ENCODE measurements at places on chromosomes 6 and 20.

GRCh38 chr6:155510879-155511278, 55.2 kb upstream of the NOX3 start:
- DNase-seq: no peak

DNA sequence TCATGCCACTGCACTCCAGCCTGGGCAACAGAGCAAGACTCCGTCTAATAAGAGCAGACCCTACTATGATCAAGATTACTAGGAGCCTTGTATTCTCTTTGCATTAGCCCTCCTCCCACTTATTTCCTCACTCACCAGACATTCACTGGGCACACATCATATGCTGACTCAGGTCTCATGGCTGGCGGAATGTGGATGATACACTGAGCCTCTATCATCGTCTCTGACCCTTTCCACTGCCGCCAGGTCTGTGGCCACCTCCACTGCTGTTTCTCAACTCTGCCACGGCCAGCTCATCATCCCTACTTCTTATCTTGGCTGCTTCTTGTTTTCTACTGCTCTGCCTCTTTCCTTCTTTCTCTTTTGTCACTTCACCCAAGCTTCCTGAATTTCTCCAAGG, 161.0 kb downstream of the BACH2 start:
- peak; percentile 33 for DNase-seq

GRCh38 chr6:87200469-87201175, 45.3 kb downstream of the ZNF292 start:
- DNase-seq: peak; percentile 22

- no peak for DNase-seq
Measured at GRCh38 chr20:52340036-52340634, 148.6 kb upstream of the ZFP64 start.

DNA sequence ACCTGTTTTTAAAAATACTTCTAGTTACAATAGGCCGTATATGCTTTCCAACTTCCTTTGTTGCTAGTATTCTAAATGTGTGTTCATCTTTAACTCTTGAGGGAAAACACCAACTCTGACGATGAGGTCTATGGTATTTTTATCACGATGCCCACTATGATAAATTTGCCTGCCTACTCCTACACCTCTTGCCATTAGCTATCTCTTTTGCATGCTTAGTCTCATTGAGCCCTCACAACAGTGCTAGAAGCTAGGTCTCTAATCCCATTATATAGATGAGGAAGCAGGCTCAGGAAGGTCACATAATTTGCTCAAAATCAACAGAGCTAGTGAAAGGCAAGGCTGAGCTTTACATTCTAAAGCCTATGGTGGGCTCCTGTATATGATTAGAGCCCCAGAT, 13.2 kb downstream of the AAR2 start:
- no peak for DNase-seq

DNA sequence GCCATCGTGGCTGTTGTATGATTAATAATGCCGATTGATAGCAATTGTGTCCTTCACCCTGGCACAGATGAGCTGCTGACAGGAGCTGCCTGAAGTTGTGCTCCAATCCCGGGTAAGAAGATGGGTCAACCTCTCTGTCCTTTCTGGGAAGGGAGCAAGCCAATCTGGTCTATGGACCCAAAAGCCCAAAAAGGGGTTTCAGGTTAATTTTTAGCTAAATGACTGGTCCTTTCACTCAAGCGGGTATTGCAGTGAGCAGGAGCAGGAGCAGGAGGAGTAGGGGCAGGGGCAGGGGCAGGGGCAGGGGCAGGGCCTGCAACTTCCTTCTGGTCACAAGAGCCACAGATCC, 164.8 kb downstream of the TAF4 start:
- no peak for DNase-seq

GRCh38 chr6:33822575-33823395, 19.0 kb upstream of the MLN start:
- peak; percentile 15 for DNase-seq

DNA sequence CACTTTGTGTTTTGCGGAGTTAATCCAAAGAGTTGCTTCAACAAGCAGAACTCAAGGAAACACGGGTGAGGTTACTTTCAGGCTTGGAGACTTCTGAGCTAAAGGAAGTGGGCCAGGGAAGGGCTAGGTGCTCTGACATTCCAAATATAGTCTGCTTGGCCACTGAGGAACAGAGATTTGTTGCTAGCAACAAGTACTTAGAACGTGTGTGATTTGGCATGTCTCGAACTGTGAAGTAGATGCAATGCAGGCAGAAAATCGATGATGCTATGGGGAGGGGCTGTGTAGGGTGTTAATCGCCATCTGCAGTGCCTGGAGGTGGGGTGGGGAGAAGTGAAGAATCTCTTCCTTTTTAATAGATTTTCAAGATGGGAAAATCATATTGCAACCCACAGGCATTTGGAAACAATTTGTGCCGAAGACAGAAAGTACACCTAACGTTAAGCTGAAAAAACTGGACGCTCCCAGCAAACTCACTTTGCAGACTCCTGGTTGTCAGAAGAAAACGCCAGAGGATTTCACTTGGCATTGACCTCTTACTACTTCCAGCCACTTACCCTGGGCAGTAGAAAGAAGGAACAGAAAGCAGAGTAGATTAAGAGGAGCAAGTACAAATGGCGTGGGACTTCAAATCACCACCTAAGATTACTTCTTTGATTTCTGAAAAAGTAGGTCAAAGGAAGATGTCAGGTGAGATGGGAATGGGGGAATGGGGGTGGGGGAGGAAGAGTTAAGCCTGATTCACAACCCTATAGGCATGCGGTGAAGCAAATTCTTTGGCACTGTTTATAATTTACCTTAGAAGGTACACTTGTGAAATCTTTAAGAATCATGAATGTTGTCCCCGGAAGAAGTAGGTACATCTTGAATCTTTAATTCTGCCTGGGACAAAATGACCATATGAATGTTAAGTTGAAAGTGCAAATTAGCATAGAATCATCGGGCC, 314.1 kb downstream of the CD83 start:
- no peak for DNase-seq

- DNase-seq: no peak
Measured at GRCh38 chr20:38589967-38590675, 9.1 kb downstream of the ADIG start.

- DNase-seq: no peak
Measured at GRCh38 chr20:25324412-25324811, 66.2 kb downstream of the ABHD12 start.

DNA sequence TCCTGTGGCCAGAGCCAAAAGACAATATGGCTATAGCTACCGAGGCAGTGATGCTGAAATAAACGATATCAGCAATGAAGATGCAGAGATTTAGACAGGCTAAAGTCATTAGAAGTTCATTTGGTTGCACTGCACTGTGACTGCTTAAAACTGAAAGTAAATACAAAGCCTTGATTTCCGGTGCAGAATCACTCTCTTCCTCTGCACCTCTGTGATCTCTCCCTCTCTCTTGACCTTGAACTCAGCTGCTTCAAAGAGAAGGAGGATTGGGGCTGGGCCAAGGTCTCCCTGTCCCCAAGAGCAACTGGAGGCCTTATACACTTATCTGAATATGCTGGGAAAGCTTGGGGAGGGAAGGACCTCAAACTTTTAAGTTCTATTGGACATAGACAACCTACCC, 34.6 kb upstream of the SPACA1 start:
- DNase-seq: no peak

- peak; percentile 61 for DNase-seq
Measured at GRCh38 chr20:4820806-4821518, 99.3 kb downstream of the PRND start.

DNA sequence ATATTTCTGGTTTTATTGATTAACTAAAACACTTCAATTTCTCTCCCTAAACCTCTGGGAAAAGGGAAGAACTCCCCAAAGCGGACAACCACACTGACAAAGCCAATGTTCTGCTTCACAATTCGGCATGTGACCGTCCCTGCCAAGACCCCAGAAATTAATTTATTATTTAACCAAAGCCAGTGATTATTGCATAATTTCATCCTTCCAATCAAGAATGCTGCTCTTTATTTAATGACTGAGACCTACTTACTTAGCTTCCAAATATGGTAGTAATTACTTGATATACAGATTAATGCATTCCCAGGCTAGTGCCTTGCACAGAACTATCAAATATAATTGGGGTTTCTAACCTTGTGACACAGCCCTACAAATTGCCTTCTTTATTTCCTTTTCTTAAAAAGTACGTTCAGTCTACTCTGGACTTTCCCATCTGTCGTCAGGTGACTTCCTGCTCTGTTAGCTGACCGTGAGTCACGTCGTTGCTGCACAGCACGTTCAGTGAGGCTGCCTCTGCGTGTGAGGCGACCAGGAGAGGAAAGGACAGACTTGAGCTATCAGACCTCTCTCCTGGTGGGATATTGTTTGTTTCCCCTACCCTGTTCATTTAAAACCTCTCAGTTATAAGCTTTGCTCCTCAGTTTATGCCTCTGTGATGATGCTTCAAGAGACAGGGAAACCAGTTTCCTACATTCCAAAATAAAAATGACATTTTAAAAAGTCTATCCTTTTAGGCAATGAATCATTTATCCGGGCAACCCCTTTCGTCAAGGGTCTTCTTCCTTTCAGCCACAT, 55.7 kb upstream of the TNFAIP3 start:
- DNase-seq: peak; percentile 78

DNA sequence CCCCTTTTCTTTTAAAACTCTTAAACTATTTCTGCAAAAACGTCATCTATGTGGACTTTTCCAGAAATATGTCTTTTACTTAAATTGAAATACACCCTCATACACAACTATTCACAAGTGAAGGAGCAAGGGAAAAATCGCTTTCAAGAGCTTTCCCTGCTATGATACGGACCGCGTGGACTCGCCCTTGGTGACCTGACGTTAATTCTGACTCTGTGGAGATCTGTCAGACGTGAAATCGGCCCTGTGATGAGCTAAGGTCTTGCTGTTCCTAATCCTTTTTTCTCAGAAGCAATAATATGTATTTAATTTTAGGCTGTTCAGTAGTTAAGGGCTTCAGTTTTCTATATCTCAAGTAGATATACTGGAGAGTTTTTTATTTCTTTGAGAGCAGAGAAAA, 113.6 kb downstream of the RPP40 start:
- DNase-seq: no peak

- DNase-seq: no peak
Measured at GRCh38 chr6:163813979-163814493, 399.5 kb downstream of the QKI start.

- no peak for DNase-seq
Measured at GRCh38 chr20:33730946-33731692, 677 bp upstream of the ZNF341 start.

GRCh38 chr20:44646023-44646640, 5.4 kb downstream of the ADA start:
- DNase-seq: peak; percentile 3

- DNase-seq: peak; percentile 42
Measured at GRCh38 chr6:35948725-35949124, 27.8 kb upstream of the SRPK1 start.

GRCh38 chr6:126307849-126308248, 32.1 kb upstream of the CENPW start:
- DNase-seq: peak; percentile 51

DNA sequence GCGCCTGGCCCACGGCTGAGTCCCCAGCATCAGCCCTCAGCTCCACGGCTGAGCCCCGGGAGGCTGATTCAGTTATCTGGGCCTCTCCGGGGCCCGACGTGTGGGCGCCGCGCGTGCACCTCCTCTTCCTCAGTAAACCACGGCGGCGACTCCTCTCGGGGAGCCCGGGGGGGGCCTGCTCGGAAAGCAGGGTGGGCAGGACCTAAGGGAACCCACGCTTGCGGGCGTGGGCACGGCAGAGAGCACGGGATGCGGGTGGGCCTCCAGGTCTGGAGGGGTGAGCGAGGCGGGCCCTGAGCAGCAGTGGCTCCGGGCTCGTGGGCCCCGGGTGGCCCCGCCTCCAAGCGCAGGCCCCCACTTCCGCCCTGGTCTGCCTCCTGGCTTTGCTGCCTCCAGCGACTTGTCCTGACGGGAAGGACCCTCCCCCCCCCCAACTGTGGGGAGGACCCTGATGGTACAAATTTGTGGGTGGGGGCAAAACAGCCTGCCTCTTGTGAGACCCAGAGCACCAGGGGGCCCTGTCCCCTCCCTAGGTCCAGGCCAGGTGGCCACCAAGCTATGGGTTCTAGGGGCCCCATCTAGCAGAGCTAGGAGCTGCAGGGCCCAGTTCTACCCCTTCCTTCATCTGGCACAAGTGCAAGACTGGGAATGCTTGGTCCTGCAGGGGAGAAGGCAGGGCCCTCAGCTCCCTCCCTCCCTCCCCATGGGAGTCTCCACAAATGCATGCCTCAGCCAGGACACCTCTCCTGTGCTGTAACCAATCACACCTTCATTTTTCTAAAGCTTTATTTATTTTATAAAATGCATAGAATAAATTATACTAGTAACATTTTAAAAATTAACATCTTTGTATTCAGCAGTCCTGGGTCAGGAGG, 16.9 kb downstream of the UCKL1 start:
- DNase-seq: no peak

DNA sequence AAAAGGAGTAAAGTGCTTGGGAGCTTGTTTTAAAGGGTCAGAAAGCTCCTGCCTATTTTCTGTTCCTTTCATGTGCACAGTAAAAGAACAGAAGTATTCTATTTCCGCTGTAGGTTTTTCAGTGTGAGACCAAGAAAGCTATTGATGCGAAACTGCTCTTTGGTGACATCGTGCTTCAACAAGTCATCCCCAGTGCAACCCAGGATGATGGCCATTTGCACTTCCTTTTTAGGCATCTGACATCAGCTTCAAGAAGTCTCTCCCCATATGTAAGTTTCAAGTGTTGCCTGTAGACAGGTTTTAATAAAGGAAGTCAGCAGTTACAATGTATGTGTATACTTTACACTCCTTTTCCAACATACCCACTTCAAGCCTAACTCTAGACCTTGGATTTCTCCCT, 131.6 kb downstream of the RFX6 start:
- DNase-seq: no peak

DNA sequence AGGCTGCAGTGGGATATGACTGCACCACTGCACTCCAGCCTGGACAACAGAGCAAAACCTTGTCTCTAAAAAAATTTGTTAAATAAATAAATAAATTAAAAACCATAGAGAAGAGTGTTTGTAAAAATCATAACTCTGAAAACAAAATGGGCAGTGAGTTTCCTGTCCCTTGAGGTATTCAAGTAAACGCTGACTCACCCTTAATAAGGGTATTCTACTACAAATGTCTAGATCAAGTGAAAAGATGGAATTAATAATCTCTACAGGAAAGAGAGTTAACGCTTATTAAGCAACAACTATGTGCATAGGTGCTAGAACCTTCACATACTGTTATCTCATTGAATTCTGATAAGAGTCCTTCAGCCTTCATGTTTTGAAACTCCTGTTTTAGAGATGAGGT, 19.9 kb upstream of the MBOAT1 start:
- no peak for DNase-seq

GRCh38 chr6:134253681-134254080, 64.2 kb downstream of the SGK1 start:
- DNase-seq: no peak

- no peak for DNase-seq
Measured at GRCh38 chr6:41572613-41573012, 26.4 kb downstream of the FOXP4 start.

- peak; percentile 40 for DNase-seq
Measured at GRCh38 chr20:58447511-58448391, 58.7 kb downstream of the VAPB start.

- DNase-seq: no peak
Measured at GRCh38 chr20:38196592-38196991, 31.5 kb upstream of the TGM2 start.
